ENCODE measurements at places on chromosomes 16 and 17.

DNA sequence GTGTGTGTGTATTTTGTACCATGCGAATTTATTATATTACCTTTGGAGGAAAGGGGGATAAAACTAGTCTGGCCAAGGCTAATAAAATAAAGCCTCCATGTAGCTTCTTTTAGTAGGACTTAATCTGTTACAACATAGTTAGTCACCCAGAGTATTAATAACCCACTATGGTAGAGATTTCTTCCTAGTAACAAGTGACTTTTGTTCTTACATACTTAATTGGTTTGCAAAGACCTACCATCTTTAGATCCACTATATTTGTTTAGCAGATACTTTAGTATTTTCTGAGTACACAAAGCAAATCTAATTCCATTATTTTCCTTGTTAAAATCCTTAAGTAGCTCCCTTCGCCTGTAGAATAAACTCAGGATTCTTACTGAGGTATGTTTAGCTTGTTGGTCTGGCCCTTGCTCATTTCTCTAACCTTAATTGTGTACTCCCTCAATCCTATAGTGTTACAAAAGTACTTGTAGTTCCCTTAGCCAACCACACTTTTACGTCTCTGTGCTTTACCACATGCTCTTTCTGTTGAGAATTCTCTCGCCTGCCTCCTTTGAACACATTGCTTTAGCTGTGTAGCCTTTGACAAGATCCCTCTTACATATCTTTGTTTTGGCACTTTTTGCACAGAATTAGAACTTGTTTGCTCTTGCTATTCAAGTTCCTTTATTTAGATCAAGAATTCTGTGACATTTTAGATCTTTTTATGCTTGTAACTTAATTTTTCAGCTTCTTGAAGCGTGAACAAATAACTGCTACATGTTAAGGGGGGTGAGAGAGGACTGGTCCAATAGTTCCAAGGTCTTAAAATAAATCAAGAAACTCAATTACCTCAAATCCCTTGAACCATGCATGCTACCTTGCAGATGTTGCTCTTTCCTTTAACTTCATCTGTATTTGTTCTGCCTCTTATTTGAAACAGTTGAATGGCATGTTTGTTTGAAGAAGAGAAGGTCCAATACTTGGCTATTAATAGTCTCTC, 23.8 kb downstream of the CLTC start:
- DNase-seq = no peak

GRCh38 chr16:87160234-87160636, 157.0 kb downstream of the C16orf95 start:
- no peak for DNase-seq

DNA sequence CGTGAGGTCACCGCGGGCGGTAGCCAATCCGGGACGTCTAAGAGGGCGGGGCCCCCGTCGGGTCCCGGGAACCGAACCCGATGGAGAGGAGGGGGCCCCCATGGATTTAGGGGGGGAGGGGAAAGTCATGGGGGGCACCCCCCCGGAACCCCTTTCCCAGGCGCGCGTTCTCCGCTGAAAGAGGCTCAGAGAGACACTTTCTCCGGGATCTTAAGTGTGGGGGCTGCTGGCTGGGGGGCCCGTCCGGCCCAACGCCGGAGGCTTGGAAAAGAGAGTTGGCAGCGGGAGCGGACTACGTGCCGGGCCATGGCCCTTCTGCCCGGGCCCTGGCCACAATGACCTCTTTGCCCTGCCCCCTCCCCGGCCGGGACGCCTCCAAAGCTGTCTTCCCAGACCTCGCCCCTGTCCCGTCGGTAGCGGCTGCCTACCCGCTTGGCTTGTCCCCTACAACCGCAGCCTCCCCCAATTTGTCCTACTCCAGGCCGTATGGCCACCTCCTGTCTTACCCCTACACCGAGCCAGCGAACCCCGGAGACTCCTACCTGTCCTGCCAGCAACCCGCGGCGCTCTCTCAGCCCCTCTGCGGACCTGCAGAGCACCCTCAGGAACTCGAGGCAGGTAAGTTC, at the start of gene DLX4:
Gene DLX4, plus strand, starts transcription at position 57 of the 626 bp plus-strand sequence. Its CDS starts 279 bp downstream, at position 336.
- no peak for DNase-seq

- DNase-seq = no peak
Observed at GRCh38 chr16:55710466-55710865, 54.7 kb downstream of the SLC6A2 start.

DNA sequence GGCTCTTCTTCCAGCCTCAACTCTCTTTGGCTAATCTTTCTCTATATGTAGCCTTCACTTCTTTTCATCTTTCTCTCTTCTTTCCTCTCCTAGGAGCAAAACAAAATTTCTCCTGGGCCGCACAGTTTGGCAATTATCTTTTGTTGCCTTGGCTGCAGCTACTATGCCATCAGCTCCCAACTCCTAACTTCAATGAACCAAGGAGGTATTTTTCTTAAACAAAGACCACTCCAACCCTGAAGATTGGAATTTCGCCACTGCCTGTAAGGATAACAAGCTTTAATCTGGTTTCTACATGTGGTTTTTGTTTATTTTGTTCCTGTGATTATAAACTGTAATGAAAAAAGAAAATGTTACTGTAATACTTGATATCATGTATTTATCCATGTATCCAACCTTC, 2.3 kb upstream of the SCPEP1 start:
- no peak for DNase-seq

GRCh38 chr16:9351440-9351839, 260.0 kb downstream of the HAPSTR1 start:
- no peak for DNase-seq

GRCh38 chr16:85067426-85067825, 39.8 kb downstream of the KIAA0513 start:
- no peak for DNase-seq

DNA sequence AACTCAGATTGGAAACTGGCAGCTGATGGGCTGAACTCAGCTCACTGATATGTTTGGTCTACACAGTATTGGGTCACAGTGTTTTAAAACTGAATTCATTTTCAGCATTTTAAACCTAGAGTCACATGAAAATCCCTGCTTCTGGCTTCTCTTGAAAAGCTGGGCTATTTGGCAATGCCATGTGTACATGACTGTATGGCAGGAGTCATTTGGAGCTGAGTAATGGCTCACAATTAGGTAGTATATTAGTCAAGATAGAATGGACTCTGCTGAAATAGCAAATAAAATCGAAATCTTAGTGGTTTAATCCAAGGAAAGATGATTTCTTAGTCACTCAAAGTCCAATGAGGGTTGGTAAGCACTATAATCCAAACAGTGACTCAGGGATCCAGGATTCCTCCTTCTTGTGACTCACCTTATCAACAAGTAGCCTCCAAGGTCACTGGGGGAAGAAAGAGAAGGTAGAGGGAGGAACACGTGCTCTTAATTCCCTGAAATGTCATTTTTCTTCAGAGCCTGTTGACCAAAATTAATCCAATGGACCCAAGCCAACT, 13.9 kb upstream of the PMP22 start:
- no peak for DNase-seq

DNA sequence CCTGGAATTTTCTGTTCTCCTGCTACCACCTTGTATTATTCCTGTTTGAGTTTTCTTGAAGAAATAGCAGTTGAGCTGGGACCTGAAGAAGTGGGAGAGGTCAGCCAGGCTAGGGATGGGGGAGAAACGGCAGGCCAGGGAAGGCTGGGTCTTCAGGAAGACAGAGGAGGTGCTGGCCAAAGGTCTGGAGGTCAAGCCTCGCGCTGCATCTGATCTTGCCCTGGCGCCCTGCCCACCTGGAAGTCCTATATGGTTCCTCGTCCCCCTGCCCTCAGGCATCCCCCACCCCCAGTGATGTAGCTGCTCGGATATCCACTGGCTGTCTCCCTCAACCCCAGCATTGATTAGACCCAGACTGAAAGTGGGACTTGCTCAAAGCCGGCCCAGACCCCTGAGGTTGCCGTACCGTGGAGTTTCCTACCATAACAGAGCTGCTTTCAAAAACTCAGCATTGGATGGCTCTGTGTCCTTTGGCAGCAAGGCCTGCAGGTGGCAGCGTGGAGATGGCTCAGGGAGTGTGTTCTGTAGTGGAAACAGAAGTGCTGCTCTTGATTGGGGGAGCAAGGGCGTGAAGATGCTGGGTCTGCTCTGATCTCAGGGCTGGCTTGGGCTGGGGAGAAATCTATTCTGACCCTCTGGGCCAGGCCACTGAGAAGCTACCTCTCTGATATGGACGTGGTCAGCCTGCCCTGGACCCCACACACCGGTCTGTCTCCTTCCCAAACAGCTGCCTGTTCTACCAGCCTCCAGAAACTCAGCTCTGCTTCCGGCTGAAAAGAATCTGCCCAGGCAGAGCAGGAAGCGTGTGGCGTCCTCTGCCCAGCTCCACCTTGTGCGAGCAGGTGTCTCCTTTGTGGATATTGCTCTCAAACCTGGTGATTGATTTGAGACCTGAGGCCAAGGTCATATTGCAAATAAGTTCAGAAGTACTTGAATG, 107.0 kb upstream of the CACNG5 start:
- peak; percentile 38 for DNase-seq

DNA sequence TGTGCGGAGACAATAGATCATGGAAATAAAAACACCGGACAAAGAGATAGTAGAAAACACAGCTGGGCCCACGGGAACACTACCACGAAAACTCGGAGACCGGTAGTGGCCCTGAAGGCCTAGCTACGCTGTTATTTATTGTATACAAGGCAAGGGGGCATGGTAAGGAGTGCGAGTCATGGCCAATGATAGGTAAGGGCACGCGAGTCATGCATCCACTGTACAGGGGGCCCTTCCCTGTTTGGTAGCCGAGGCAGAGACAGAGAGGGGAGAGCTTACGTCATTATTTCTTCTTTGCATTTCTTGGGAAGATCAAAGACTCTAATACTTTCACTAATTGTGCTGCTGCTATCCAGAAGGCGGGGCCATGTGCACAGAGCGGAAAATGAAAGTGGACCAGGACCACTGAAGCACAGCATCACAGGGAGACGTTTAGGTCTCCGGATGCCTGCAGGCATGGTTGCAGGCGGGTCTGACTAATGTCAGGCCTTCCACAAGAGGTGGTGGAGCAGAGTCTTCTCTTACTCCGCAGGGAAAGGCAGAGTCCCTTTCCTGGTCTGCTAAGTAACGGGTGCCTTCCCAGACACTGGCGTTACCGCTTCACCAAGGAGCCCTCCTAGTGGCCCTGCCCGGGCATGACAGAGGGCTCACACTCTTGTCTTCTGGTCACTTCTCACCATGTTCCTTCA, 74.4 kb upstream of the ARL4D start:
- DNase-seq = no peak

DNA sequence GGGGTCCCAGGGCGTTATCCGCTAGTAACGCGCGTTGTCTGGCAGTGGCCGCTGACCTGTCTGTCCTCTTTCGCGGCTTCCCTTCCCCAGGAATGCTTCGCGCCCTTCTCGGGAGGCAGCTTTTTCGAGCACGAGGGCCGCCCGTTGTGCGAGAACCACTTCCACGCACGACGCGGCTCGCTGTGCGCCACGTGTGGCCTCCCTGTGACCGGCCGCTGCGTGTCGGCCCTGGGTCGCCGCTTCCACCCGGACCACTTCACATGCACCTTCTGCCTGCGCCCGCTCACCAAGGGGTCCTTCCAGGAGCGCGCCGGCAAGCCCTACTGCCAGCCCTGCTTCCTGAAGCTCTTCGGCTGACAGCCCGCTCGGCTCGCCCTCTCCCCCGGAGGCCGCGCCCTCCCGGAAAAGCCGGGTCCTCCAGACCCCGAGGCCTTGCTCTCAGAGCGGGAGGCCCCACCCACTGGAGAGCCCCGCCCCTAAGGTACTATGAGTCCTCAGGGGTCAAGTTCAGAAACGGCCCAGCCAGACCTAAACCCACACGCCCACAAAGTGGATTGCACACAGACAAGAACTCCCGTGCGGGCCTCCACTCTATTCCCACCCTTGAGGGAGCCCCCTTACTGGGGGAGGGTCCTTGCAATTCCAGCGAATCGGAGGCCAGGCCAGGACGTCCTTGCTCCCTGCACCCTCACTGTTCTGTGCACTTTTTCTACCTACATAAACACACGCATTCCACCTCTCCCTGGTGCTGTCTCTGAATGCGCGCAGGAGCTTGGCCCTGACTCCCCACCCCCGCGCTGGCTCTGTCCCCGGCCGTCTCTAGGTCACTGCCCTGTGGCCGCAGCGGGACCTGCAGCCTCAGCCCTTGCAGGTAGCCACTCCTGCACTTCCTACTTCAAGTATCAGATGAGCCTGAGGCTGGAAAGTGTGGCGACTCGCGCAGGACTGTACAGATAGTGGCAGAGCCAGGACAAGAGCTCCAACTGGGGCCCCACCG, 5.4 kb upstream of the SLC5A2 start:
- peak; percentile 37 for DNase-seq

- no peak for DNase-seq
Observed at GRCh38 chr17:76659928-76660655, 16.5 kb upstream of the ST6GALNAC1 start.

DNA sequence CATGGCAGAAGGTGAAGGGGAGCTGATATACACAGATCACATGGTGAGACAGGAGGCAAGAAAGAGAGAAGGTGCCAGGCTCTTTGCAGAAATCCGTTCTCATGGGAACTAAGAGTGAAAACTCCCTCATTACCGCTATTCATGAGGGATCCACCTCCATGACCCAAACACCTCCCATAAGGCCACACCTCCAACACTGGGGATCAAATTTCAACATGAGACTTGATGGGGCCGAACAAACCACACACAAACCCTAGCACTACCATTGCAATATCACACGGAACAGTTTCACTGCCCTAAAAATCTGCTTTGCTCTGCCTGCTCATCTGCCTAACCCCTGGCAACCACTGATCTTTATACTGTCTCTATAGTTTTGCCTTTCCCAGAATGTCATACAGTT, 34.8 kb downstream of the C17orf67 start:
- no peak for DNase-seq

DNA sequence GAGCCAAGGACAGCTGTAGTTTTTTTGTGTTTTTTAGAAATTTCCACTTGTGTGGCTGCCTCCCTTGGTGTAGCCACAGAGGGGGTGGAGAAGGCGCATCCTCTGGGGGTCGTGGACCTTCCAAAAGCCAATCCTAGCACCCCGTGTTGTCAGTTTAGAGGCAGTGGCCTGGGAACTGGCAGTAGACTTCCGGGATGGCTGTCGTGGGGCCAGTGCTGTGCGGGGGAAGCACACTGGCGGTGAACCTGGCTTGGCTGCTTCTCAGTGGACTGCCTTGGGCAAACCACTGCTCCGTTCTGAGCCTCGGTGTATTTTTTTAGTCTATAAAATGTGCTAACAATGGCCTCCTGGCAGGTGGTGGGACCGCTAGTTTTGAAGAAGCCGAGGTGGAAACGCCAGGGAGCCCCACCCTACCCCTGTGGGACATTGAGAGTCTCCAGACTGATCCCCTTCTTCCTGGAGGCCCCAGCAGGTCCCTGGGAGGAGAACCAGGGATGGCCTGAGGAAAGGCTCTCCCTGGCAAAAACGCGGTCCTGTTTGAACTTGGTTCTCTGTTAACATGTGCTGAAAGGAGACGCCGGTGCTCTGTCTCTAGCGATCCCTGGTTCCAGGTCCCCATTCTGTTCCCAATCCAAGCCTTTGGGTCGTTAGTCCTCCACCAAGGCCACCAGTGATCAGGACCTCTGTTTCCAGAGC, 125.7 kb downstream of the CMIP start:
- no peak for DNase-seq

Data from stimulated activated naive CD8-positive, alpha-beta T cell treated with anti-CD3 and anti-CD28 coated beads, Interleukin-15, amount 100 ng/mL, for 72 hours (primary cell).